ENCODE measurements at places on chromosomes 12 and 14. TPM values are rescaled to one million over a fixed set of nuclear protein-coding genes. Genes with fewer than 3 reads are reported as not detected.

- H3K4me1 ChIP-seq: peaks cover 48% of the 10 kb centered on the region
- H3K36me3 ChIP-seq: no peaks in the 10 kb centered on the region
- no peak for DNase-seq
- H3K27me3 ChIP-seq: no peaks in the 10 kb centered on the region
- H3K4me3 ChIP-seq: no peak overlapping the region
Measured at GRCh38 chr12:45232756-45233372, 17.0 kb downstream of the ANO6 start.

- no peak for DNase-seq
- no peaks in the 10 kb centered on the region for H3K27me3 ChIP-seq
- no peak overlapping the region for H3K27ac ChIP-seq
- H3K4me3 ChIP-seq: no peak overlapping the region
Measured at GRCh38 chr14:40463886-40464285, 1031.7 kb upstream of the FBXO33 start.

DNA sequence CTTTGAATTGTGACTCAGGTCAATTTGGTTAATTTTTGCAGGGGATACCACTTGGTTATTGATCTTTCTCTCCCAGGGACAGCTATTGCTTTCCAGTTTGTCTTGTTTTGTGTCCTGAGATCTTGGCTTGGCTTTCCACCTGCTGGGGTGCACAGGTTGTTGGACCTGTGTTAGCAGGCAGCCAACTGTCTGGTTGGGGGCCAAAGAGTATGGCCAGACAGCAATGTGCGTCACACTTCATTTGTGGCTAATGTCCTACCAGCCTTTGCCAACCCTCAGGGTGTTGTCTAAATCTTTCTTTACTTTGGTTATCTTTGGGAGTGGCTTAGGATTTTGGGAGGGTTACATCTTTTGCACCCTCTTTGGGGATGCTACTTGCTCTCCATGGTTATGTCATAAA lies 494.9 kb upstream of the ATP2B1 start:
- no peak overlapping the region for H3K27ac ChIP-seq
- H3K27me3 ChIP-seq: no peaks in the 10 kb centered on the region
- H3K4me3 ChIP-seq: no peak overlapping the region
- no peak for DNase-seq
- no peaks in the 10 kb centered on the region for H3K4me1 ChIP-seq

GRCh38 chr12:105725054-105725453 lies 394.6 kb downstream of the C12orf75 start:
- no peaks in the 10 kb centered on the region for H3K4me1 ChIP-seq
- no peaks in the 10 kb centered on the region for H3K27me3 ChIP-seq
- H3K27ac ChIP-seq: no peak overlapping the region
- no peak for DNase-seq
- H3K36me3 ChIP-seq: no peaks in the 10 kb centered on the region
- H3K4me3 ChIP-seq: no peak overlapping the region

DNA sequence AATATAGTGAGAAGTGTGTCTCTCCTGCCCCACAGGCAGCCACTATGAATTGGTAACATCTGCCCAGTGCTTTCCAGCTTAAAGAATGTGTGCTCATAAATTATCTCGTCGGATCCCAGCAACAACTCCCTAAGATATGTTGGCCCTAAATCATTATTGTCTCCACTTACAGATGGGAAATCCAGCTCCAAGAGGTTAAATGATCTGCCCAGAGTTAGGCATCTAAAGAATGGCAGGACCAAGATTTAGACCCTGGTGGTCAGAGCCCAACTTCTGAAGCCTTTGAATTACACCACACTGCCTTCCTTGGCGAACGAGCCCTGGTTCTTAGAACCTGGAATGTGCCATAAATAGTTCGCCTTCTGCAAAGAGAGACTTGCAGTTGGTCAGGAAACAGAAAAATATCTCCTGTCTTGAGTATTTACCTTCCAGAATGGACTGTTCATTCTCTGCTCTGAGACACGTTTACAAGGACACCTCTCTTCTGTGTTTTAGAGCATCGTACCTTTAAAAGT lies 20.1 kb upstream of the PLEK2 start:
- H3K27me3 ChIP-seq: no peaks in the 10 kb centered on the region
- no peak for DNase-seq
- H3K4me3 ChIP-seq: no peak overlapping the region
- H3K4me1 ChIP-seq: no peaks in the 10 kb centered on the region

- no peaks in the 10 kb centered on the region for H3K36me3 ChIP-seq
- H3K4me1 ChIP-seq: no peaks in the 10 kb centered on the region
- H3K27me3 ChIP-seq: no peaks in the 10 kb centered on the region
- no peak for DNase-seq
- no peak overlapping the region for H3K27ac ChIP-seq
Measured at GRCh38 chr12:107564946-107565345, 120.7 kb upstream of the PWP1 start.

The SERPINA5 gene
- total RNA-seq: 3.7 TPM

The DHRS2 gene
- 0.25 TPM for total RNA-seq

The SLC48A1 gene
- total RNA-seq: 20.9 TPM

The ZDHHC22 gene
- total RNA-seq: not detected

The IFNG gene
- total RNA-seq: not detected
